DMS153 (cell line): ENCODE measurements at places on chromosomes 7 and 10.

- no peak for DNase-seq
Measured at GRCh38 chr7:107856806-107857540, 34.0 kb upstream of the DLD start.

DNA sequence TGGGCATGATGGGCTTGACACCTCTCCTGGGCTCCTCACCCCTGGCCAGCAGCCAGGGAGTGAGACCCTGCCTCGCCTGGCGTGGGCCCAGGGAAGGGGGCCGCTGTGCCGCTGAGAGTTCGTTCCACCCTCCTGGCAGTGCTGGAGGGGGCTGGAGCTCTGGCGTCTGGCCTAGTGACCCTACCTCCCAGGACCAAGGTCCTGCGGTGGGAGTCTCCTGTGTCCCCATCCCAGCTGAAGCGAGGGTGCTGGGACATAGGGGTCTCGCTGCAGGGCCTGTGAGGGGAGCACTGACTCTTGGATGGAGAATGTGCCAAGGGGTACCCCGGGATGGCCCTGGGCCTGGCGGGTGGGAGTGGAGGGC lies 1.2 kb downstream of the GTF2IRD1 start:
- DNase-seq, result no peak

DNA sequence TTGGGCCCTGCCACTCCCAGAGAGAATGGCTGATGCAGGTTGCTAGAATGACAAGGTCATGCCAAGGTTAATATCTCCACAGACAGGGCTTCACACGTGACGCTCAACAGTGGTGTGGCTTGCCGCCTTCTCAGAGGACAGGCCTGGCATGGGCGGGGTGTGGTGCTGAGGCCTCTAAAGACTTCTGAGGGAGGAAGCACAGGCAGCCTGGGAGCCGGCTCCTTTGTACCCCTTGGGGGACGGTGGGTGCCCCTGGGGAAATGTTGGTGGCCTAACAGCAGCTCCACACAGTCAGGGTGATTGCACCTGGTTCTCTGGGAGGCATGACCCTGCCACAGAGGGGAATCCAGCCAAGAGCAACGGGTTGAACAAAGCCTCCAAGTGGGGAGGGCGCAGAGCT lies 115.1 kb downstream of the PKD1L1 start:
- no peak for DNase-seq

- DNase-seq, result no peak
Measured at GRCh38 chr7:123673752-123674398, 18.2 kb downstream of the LMOD2 start.

GRCh38 chr10:111745982-111746381 lies 437.6 kb downstream of the GPAM start:
- DNase-seq, result no peak
